ENCODE measurements at places on chromosomes 3 and 15. TPM values are rescaled to one million over a fixed set of nuclear protein-coding genes. Genes with fewer than 3 reads are reported as not detected.

DNA sequence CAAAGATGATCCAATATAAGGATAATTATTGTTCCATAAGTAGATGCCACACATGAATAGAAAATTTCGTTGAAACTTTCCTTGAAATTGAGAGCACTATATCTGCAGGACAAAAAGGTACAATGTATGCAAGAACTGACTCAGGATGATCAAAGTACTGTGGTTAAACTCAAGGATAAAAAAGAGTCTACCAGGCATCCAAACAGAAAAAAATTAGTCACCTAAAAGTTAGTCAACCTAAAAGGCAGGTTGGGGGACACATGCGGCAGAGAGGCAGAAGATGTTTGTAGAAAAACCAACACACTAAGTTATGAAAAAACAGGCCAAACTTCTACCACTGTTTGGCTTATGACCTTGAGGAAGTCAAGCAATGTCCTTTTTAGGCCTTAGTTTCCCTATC, 68.7 kb downstream of the GSK3B start:
- DNase-seq = no peak
- no peaks in the 10 kb centered on the region for H3K27me3 ChIP-seq
- no peaks in the 10 kb centered on the region for H3K4me1 ChIP-seq
- no peak overlapping the region for H3K27ac ChIP-seq
- no peaks in the 10 kb centered on the region for H3K36me3 ChIP-seq

GRCh38 chr3:140165781-140166180, 230.8 kb downstream of the CLSTN2 start:
- H3K27ac ChIP-seq = no peak overlapping the region
- H3K4me1 ChIP-seq = no peaks in the 10 kb centered on the region
- DNase-seq = no peak
- no peaks in the 10 kb centered on the region for H3K36me3 ChIP-seq
- peaks cover 30% of the 10 kb centered on the region for H3K27me3 ChIP-seq

DNA sequence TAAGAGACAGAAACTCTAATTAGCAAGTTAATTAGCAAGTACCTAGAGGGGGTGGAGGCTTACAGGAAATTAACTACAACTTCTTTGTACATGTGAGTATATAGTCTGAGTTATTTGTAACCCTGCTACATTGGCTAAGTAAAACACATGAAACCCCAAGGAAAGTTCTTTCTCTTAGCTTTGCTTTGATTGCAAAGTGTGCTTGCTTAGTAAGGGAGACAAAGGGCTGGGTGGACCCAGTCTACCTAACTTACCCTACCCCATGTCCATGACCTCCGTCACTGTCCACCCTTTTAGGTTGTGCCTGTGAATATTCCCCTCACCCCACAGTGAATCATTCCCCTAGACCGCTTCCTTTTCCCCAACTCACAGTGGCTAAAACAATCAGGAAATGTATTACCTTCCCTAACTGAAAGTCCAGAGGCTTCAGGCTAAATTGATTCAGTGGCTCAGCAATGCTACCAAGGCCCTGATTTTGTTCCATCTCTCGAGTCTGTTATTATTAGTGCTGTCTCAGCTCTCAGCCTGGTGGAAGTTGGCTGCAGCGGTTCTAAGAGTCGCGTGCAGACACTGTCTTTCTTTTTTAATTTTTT, 31.1 kb upstream of the RYR3 start:
- peaks cover 15% of the 10 kb centered on the region for H3K4me1 ChIP-seq
- no peak overlapping the region for H3K4me3 ChIP-seq
- H3K27me3 ChIP-seq = no peaks in the 10 kb centered on the region
- no peak overlapping the region for H3K27ac ChIP-seq
- DNase-seq = no peak

DNA sequence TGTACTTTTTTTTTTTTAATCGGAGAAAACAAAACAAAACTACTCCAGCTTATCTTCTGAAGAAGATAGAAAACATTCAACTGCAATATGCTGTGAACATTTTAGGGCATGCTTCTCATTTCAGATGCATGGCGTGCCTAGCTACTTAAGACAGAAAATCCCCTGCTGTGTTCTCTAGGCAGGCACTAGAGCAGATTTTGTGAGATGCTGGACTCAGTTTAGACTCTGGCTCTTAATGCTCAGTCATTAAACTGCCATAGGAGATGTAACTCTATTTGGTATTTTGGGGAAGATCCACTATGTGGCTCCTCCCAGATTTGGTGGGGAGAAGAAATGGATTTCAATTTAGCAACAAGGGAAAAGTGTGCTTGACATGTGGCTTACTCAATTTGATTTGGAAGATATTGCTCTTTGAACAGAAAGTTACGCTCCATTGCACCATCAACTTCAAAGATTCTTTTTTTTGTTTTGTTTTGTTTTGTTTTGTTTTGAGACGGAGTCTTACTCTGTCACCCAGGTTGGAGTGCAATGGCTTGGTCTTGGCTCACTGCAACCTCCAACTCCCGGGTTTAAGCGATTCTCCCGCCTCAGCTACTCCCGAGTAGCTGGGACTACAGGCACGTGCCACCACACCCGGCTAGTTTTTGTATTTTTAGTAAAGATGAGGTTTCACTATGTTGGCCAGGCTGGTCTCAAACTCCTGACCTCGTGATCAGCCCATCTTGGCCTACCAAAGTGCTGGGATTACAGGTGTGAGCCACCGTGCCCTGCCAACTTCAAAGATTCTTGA, 62.0 kb upstream of the LEKR1 start:
- peaks cover 7% of the 10 kb centered on the region for H3K4me1 ChIP-seq
- H3K36me3 ChIP-seq = no peaks in the 10 kb centered on the region

- no peaks in the 10 kb centered on the region for H3K36me3 ChIP-seq
- no peak for DNase-seq
- H3K27me3 ChIP-seq = no peaks in the 10 kb centered on the region
- no peak overlapping the region for H3K27ac ChIP-seq
- peaks cover 23% of the 10 kb centered on the region for H3K4me1 ChIP-seq
Observed at GRCh38 chr3:120420928-120421551, 29.8 kb downstream of the FSTL1 start.

GRCh38 chr3:71542521-71543370, 40.8 kb downstream of the FOXP1 start:
- H3K27me3 ChIP-seq = no peaks in the 10 kb centered on the region
- peaks cover 9% of the 10 kb centered on the region for H3K4me1 ChIP-seq
- H3K4me3 ChIP-seq = no peak overlapping the region
- no peak for DNase-seq
- no peaks in the 10 kb centered on the region for H3K36me3 ChIP-seq

DNA sequence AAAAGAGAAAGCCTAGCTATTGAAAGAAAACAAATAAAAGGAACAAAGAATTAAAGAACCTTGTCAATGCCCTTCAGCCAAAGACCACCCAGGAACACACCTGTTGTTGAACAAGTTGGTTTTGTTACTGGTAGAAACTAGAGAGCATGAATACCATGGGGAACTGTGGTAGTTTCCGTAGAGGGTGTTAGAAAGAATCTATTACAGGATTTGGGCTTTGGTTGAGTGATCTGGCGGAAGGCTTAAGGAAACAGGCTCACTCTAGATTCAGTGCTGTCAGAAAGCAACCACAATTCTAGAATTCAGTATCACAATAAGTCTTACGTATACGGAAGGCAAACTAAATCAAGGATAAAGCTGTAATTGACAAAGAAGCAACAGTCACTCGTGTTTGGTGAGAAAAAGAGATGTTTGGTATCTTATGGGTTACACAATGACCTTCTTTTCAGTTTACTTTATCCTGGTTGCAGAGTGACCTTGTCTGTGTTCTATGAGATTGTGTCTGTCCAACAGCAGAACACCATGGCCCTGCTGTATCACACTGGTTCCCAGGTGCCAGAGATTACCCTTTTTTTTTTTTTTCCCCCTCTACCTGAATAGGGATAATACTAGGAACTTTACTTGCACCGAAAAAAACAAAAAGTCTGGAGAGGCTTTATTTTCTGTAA, 265.9 kb downstream of the SHQ1 start:
- H3K27ac ChIP-seq = no peak overlapping the region
- H3K36me3 ChIP-seq = no peaks in the 10 kb centered on the region
- H3K27me3 ChIP-seq = no peaks in the 10 kb centered on the region
- H3K4me3 ChIP-seq = no peak overlapping the region

GRCh38 chr3:83928903-83929302, 1029.9 kb upstream of the CADM2 start:
- no peak overlapping the region for H3K4me3 ChIP-seq
- no peaks in the 10 kb centered on the region for H3K36me3 ChIP-seq
- H3K27ac ChIP-seq = no peak overlapping the region
- no peaks in the 10 kb centered on the region for H3K27me3 ChIP-seq

- H3K27me3 ChIP-seq = no peaks in the 10 kb centered on the region
- no peak for DNase-seq
- peaks cover 3% of the 10 kb centered on the region for H3K4me1 ChIP-seq
- no peak overlapping the region for H3K27ac ChIP-seq
- H3K4me3 ChIP-seq = no peak overlapping the region
- H3K36me3 ChIP-seq = no peaks in the 10 kb centered on the region
Observed at GRCh38 chr3:150170852-150171520, 200.3 kb upstream of the PFN2 start.

DNA sequence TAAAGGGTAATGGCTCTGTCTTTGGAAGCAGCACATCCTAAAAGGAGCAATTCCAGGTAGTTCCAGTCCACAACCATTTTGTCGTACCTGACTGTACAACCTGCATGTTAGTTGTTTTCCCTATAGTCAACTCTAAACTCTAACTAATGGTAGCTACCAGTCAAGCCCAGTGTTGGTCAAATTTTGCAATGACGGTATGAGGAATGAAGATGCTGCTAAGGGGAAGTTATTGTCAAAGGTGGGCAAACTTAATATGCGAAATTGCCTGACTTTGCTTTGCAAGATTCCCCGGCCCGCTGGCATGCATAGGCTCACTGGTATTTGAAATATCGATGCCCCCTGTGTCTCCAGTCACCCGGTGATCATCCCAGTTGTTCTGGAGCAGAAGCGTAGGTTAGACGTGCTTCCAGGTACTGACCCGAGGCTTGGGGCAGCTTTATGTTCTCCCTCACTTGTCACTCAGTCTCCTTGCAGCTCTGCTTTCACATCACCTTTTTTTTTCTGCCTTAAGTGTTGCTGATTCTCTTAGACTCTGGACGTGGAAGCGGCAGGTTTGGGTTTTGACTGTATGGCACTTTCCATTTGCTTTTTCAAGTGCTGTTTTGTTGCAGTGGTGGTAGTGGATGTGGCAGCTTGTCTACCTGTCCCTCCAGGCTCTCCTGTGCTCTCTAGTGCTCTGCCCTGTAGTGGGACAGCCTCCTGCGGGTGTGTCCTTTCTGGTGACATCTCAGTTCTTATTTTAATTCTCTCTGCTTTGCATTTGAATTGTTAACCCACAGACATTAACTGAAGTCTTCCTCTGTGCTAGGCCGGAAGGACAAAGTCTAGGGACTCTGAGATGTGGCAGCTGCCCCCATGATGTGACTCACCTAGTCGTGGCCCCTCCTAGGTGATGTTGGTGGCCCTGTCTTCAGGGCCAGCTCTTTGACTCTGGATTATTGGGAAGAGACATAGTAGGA, 95.8 kb upstream of the UMPS start:
- no peak overlapping the region for H3K4me3 ChIP-seq
- DNase-seq = no peak
- no peaks in the 10 kb centered on the region for H3K27me3 ChIP-seq
- no peak overlapping the region for H3K27ac ChIP-seq

DLL4 gene
- total RNA-seq = 1.5 TPM

CASR gene
- not detected for total RNA-seq

RBP2 gene
- total RNA-seq = not detected

CACNA2D2 gene
- total RNA-seq = 10.2 TPM

Data from HCT116 (cell line).